ENCODE measurements at places on chromosomes 4 and X.

DNA sequence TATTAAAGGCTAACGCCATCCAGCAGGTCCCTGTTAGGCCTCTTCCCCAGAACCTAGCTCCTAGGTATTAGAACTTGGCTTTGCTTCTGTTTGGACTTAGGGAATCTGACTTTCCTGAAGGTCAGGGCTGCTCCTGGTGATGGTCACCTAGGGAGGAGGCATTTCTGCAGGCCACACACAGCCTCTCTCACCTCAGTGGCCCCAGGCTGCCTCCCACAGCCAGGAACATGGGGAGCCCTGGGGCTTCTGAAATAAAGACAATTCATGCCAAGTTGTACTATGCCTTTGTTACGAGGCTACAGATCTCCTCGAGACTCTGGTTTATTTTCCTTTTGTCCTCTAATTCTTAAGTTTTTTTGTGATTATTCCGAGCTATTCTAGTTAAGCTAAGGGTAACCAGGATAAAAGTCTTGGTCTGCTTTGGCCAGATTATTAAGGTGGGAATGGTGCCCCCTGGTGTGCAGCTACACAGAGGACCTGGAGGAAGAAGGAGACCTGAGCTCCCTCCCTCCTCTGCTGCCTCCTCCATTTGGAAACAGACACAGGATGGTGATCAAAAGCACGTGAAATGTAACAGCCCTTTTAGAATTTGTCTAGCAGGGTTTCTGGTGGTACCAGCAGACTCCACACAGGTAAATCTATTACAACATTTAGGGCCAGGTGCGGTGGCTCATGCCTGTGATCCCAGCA lies 131.0 kb downstream of the DCLK2 start:
- no peak for DNase-seq

DNA sequence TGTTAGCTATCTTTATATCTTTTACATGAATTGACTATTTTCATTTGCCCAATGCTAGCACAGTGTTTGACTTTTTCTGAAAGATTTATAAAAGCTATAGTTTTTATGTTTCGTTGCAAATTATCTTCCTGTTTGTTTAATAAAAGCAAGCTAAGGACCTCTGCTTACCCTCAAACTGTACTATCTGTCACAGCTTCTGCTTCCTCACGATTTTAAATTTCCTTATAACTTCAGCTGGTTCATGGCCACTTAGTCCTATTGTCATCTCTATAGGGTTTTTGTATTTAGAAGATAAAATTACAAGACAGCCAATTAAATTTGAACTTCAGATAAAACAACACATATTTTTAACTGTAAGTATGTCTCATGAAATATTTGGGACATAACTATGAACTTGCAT lies 494.0 kb downstream of the PDGFC start:
- DNase-seq, result no peak

GRCh38 chrX:103398421-103398864 lies 22.1 kb downstream of the BEX3 start:
- DNase-seq, result no peak

GRCh38 chr4:2172627-2173231 lies 69.2 kb downstream of the HAUS3 start:
- DNase-seq, result no peak

DNA sequence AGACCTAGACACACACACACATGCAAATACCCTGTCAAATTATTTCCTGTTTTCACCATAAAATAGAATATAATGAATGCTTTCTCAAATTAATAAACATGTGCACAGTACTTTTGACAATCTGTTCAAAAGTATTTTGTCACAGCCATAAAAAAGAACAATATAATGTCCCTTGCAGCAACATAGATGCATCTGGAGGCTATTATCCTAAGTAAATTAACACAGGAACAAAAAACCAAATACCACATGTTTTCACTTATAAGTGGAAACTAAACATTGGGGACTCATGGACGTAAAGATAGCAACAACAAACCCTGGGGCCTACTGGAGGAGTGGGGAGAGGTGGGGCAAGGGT lies 15.5 kb downstream of the RAB40A start:
- DNase-seq, result no peak

DNA sequence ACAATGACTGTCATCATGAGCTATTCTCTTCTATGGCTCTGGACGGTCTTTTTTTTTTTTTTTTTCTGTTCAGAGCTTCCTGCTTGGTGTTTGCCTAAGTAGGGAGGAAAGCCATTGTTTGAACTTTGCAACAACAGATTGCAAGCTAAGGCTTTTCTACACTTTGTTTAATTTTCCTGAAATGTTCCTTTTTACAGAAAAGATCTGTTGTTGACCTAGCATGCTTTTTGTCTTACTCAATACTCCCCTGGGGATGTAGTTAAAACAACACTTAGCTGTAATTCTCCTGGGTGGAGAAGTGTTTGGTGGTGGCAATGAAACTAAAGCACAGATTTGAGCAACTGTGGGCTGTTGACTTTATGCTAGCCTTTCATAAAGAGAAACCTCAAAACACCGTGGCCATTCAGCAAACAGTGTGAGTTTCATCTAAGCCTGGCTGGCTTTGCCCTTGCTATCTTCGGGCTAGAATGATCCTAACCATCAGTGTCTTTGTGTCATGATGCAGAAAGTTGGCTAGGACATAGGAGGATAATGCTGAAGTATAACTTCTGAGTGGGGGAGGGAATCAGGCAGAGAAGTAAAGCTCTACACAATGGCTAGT lies 110.5 kb downstream of the ANXA3 start:
- no peak for DNase-seq

GRCh38 chr4:2044542-2045517 lies 14.3 kb upstream of the NAT8L start:
- DNase-seq, result no peak

GRCh38 chr4:40183615-40184411 lies 13.0 kb upstream of the RHOH start:
- DNase-seq, result no peak

DNA sequence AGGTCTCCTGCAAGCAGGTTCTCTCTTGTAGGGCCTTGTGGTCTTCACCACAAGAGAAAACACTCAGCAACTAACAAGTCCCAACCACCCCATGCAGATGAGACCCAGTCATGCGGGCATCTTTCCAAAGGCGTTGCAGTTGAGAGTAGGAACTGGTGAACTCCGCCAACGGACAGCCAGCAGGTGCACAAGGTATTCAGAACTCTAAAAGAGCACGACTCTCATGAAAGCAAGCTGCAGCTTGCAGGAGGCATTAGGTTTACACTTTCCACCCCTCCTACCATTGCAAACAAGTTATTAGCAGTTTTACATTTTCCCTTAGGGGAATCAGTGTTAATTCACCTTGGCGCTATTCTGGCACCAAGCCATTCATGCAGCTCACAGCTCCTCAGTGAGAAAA lies 173.4 kb upstream of the KIT start:
- DNase-seq, result no peak

- no peak for DNase-seq
Measured at GRCh38 chr4:24675721-24676389, 91.5 kb upstream of the DHX15 start.

DNA sequence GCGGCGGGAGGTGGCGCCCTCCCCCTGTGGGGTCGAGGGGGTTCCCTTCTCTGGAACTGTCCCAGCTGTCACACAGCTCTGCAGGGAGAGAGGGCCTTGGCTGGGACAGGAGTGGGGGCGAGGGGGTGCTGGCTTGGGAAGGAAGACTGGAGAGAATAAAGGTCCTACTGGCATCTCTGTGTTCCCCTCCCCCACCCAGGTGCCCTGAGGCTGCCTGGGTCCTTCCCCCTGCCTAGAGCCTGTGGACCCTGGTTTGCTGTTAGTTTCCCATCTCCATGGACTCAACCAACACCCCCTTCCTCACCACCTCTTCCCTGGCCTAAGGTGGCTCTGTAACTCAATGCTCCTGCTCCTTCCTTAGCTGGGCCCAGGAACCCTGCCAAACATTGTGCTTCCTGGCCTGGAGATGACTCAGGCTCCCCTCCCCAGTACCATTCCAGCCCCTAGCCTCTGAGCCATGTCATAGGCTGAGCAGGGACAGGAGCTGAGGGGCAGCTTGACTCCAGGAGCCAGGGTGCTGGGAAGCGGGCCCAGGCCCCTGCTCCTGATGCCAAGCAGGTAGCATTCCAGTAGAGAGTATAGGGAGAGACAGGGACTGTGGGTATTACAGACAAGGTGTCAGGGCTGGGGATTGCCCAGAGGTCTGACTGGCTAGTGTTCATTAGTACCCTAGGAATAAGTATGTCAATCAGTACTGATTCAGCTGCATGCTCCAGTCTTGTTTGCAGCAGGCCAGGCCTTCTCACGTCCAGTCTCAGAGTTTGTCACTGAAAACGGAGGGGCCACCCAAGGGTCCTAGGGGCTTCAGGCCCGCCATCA lies 100.7 kb downstream of the EFNB1 start:
- DNase-seq, result no peak

DNA sequence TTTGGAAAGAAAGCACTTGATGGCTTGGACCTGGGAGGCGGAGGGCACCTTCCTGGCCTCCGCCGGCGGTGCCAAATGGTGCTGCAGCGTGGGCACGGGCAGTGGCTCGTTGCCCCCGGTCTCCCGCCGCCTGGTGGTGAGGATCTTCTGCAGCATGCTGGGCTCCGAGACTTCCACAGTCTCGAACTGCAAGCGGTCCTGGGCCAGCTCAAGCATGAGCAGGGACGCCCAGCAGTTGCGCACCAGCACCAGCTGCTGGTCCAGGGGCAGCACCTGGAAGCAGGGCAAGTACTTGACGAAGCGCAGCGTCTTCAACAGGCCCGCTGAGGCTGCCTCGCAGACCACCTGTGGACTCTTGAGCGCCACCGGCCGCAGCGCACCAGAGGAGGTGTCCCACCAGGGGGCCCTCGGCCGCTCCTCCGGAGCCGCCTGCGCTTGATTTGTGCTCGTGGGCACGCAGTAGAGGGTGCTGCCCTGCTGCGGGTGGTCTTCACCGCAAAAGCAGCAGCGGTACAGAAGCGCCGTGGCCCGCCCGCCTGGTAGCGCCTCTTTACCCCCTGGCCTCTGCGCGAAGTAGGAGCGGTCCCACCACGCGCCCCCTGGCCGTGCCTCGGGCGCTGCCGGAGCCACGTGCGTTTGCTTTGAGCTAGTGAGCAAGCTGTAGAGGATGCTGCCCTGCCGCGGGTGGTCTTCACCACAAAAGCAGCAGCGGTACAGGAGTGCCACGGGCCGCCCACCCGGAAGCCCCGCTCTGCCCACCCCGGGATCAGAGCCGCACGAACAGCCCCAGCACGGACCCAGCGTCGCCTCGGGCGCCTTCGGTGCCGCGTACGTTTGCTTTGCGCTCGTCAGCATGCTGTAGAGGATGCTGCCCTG lies 689 bp downstream of the NR0B1 start:
- DNase-seq, result no peak

DNA sequence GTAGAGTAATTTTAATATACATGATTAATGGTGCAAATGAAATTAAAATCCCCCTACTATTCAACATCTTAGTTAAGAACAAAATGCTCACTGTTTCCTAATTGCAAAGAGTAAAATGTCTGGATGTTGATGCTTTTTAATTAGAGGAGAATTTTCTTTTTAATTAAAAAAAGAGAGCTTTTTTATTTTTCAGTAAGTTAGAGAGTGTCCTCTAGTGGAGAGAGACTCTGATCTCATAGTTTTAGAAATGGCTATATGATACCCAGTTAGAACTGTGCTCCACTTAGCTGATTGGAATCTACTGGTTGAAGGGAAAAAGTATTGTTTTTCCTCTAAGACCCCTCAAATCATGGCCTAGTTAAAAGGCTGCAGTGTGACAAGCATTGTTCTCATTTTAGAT lies 312.0 kb upstream of the MAGEB2 start:
- no peak for DNase-seq

DNA sequence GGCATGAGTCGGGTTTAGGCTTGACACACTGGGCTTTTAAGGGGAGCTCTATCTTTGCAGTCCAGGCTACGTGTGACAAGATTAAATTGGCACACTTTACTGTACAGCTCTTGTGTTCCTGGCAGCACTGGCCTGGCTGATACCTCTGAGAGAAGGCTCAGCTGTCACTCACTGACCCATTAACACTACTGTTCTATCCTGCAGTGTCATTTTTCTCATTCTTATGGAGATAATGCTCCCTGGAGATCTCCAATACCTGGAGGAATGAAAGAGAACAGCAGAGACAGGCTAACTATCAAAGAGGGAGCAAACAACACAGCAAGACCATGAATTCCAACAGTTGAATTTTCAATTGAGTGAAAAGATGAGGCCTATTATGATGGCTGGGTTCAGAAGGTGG lies 1.7 kb upstream of the PDHA2 start:
- no peak for DNase-seq
